ENCODE measurements at places on chromosomes 1 and 21. TPM values are rescaled to one million over a fixed set of nuclear protein-coding genes. Genes with fewer than 3 reads are reported as not detected.

The CRYBG2 gene
- 13.8 TPM for total RNA-seq

DNA sequence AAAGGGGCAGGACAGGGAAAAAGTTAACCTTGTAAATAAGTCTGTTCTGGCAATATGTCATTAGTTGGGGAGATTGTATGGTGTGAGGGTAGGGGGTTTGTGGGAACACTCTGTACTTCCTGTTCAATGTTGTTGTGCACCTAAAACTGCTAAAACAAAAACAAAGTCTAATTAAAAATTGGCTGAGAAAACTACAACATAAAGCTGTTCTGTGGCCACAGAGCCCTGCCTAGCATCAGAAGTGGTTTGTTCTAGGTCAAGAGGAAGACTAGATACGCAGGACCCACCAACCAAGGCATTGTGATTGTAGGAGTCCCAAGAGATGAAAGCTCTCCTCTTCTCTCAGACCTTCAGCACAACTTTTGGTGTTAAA lies 81.0 kb upstream of the LRRC8D start:
- H3K36me3 ChIP-seq, result no peaks in the 10 kb centered on the region
- DNase-seq, result no peak
- peaks cover 3% of the 10 kb centered on the region for H3K27me3 ChIP-seq

- H3K27me3 ChIP-seq, result peaks cover 48% of the 10 kb centered on the region
- H3K4me1 ChIP-seq, result no peaks in the 10 kb centered on the region
- no peak for DNase-seq
- H3K27ac ChIP-seq, result no peak overlapping the region
- H3K36me3 ChIP-seq, result no peaks in the 10 kb centered on the region
- H3K4me3 ChIP-seq, result no peak overlapping the region
Observed at GRCh38 chr1:112144733-112145426, 155.4 kb upstream of the KCND3 start.

GRCh38 chr1:205925736-205926135 lies 17.5 kb downstream of the SLC26A9 start:
- DNase-seq, result no peak
- H3K27me3 ChIP-seq, result peaks cover 10% of the 10 kb centered on the region
- H3K36me3 ChIP-seq, result no peaks in the 10 kb centered on the region
- no peak overlapping the region for H3K27ac ChIP-seq

DNA sequence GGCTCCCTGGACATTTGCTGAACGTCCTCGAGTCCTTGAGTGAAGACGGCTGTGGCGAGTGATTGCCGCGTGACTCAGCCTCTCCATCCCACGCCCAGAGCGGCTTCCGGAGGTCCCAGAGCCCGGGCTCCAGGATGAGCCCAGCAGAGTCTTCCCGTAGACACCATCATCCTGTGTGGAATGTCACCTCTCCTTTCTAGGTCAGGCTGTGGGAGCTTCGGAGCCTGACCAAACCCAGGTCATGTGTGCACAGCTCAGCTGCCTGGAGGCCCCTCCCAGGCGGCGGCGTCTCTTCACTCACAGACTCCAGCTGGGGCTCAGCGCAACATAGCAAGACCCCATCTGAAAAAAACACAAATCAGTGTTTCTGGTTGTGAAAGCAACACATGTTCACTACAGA lies 38.2 kb downstream of the PRKCZ start:
- H3K36me3 ChIP-seq, result no peaks in the 10 kb centered on the region
- H3K27me3 ChIP-seq, result no peaks in the 10 kb centered on the region
- H3K4me3 ChIP-seq, result no peak overlapping the region
- H3K27ac ChIP-seq, result no peak overlapping the region
- no peak for DNase-seq

GRCh38 chr1:243848165-243848857 lies 1.7 kb downstream of the AKT3 start:
- H3K4me3 ChIP-seq, result peak overlapping the region; percentile 89
- no peak overlapping the region for H3K27ac ChIP-seq
- peaks cover 12% of the 10 kb centered on the region for H3K27me3 ChIP-seq
- DNase-seq, result no peak

DNA sequence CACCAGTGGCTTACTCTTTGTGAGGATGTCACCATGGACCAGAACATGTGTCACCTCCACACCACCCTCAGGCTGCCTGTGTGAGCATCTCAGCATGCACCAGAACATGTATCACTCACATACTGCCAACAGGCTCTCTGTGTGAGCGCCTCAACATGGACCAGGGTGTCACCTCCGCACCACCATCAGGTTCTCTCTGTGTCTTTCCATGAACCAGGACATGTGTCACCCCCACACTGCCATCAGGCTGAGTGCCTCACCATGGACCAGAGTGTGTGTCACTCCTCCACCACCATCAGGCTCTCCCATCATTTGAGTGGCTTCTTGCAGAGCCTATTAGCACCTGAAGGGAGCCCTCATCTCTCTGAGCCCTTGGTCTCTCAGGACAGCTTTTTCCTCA lies 125.2 kb downstream of the ZNF648 start:
- H3K36me3 ChIP-seq, result no peaks in the 10 kb centered on the region
- H3K27ac ChIP-seq, result no peak overlapping the region
- H3K4me1 ChIP-seq, result no peaks in the 10 kb centered on the region

Data from progenitor cell of endocrine pancreas (in vitro differentiated cells).